Adrenal gland (tissue), 19 donors: ENCODE measurements at places on chromosomes 2 and 18. TPM values are rescaled to one million over a fixed set of nuclear protein-coding genes. Genes with fewer than 3 reads are reported as not detected.
A peak's percentile ranks its signal among the peaks of the same experiment; 100 is the strongest.

The ALLC gene
- 0.72 TPM for total RNA-seq

The PTRHD1 gene
- total RNA-seq, result 61.4 TPM

The CHCHD5 gene
- 51.6 TPM for total RNA-seq

The TMEM198 gene
- total RNA-seq, result 8.2 TPM

The PID1 gene
- total RNA-seq, result 4.5 TPM

DNA sequence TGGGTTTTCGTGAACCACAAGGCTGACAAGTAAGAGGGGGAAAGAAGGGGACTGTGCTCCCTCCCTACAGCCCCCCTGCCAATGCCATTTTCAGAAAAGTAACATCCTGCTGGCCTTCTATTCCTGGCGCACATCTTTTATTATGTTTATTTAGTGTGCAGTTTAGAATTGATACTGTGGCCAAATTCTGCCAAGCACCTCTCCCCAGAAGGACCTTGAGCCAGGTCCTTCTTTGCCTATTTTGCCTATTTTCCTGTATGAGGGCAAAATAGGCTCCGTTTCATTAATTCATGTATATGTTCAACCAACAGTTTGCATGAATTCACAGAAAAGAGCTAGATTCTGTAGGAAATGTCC, 136.0 kb downstream of the MYO3B start:
- DNase-seq, result no peak
- H3K4me3 ChIP-seq, result no peak overlapping the region
- H3K27ac ChIP-seq, result no peak overlapping the region
- H3K4me1 ChIP-seq, result no peaks in the 10 kb centered on the region
- peaks cover 3% of the 10 kb centered on the region for H3K27me3 ChIP-seq

GRCh38 chr2:39225567-39225966, 18.2 kb downstream of the CDKL4 start:
- H3K36me3 ChIP-seq, result no peaks in the 10 kb centered on the region
- H3K27ac ChIP-seq, result no peak overlapping the region
- H3K4me3 ChIP-seq, result no peak overlapping the region
- H3K4me1 ChIP-seq, result peaks cover 4% of the 10 kb centered on the region
- no peaks in the 10 kb centered on the region for H3K27me3 ChIP-seq

GRCh38 chr2:143139835-143140393, 10.7 kb downstream of the ARHGAP15 start:
- no peak for DNase-seq
- no peaks in the 10 kb centered on the region for H3K27me3 ChIP-seq
- no peaks in the 10 kb centered on the region for H3K4me1 ChIP-seq

DNA sequence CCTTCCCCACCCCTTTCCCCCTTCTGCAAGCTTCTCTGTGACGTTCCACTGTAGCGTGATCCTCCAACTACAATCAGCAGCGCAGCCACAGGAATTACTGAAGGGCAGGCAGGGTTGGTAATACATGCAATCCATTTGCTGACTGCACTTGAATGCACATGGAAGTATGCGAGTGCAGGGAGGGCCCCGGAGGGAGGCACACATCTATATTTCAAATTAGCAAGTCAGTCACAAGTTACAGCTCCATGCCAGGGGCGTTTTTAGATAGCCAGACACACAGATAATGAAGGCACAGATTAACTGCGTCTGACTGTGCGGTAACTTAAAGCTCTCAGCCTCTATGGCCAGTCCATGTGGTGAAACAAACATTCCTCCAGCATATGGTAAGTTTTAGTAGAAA, 209.2 kb upstream of the GATA6 start:
- no peak overlapping the region for H3K27ac ChIP-seq
- no peaks in the 10 kb centered on the region for H3K27me3 ChIP-seq
- no peak for DNase-seq

DNA sequence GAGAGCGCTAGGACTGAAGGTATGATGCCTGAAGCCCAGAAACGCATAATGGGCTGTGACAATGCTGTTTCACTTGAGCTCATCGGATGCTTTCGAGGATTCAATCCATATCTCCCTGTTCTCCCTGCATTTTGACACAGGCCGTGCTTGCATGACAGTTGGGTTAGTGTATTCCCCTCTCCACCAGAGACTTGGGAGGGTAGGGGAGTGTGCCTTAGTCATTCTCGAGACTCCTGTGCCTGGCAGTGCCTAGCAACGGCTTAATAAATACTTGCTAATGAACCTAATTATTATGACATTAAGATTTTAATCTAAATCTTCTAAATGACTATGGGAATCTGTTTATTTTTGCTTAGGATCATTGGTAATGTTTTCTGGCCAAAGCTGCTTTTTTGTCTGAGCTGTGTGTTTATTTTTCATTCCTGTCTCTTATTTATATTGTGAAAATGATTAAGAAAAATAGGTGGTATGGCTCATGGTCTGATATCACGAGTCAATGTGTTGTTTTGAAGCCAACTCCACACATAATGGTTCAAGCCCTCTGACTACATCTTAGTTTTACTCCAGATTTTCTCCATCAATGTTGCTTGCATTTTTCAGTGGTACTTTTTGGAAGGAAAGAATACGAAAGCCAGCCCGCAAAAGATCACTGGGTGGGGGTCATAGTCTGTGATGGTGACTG, 61.3 kb downstream of the NEDD4L start:
- H3K4me1 ChIP-seq, result peaks cover 25% of the 10 kb centered on the region
- no peak overlapping the region for H3K4me3 ChIP-seq
- no peaks in the 10 kb centered on the region for H3K27me3 ChIP-seq
- peak overlapping the region; percentile 48 for H3K27ac ChIP-seq
- no peaks in the 10 kb centered on the region for H3K36me3 ChIP-seq

GRCh38 chr18:26356045-26356785, 130.0 kb downstream of the TAF4B start:
- H3K27me3 ChIP-seq, result no peaks in the 10 kb centered on the region
- H3K4me3 ChIP-seq, result no peak overlapping the region
- H3K36me3 ChIP-seq, result no peaks in the 10 kb centered on the region

GRCh38 chr2:146241023-146241422, 1603.8 kb upstream of the ACVR2A start:
- H3K4me1 ChIP-seq, result no peaks in the 10 kb centered on the region

GRCh38 chr2:233828546-233829192, 25.7 kb downstream of the HJURP start:
- H3K4me3 ChIP-seq, result no peak overlapping the region
- no peaks in the 10 kb centered on the region for H3K27me3 ChIP-seq
- H3K4me1 ChIP-seq, result no peaks in the 10 kb centered on the region
- no peak overlapping the region for H3K27ac ChIP-seq

- H3K27me3 ChIP-seq, result no peaks in the 10 kb centered on the region
- no peak for DNase-seq
- no peaks in the 10 kb centered on the region for H3K36me3 ChIP-seq
These were observed 46.3 kb downstream of the COPS8 start for GRCh38 chr2:237131749-237132533.

DNA sequence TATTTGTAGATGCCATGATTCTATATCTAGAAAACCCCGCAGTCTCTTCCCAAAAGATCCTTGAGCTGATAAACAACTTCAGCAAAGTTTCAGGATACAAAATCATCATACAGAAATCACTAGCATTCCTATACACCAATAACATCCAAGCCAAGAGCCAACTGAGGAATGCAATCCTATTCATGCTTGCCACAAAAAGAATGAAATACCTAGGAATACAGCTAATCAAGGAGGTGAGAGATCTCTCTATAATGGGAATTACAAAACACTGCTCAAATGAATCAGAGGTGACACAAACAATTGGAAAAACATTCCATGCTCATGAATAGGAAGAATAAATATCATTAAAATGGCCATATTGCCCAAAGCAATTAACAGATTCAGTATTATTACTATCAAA, 551.4 kb upstream of the SLC39A10 start:
- H3K4me3 ChIP-seq, result no peak overlapping the region
- H3K36me3 ChIP-seq, result no peaks in the 10 kb centered on the region

- no peaks in the 10 kb centered on the region for H3K27me3 ChIP-seq
- no peaks in the 10 kb centered on the region for H3K36me3 ChIP-seq
- H3K27ac ChIP-seq, result no peak overlapping the region
- H3K4me1 ChIP-seq, result no peaks in the 10 kb centered on the region
- no peak for DNase-seq
These were observed 2.0 kb downstream of the TCF4 start for GRCh38 chr18:55585920-55586561.

- H3K27ac ChIP-seq, result no peak overlapping the region
- H3K27me3 ChIP-seq, result no peaks in the 10 kb centered on the region
- no peak for DNase-seq
- H3K4me1 ChIP-seq, result no peaks in the 10 kb centered on the region
- H3K4me3 ChIP-seq, result no peak overlapping the region
These were observed 110.8 kb downstream of the DDX1 start for GRCh38 chr2:15702452-15702851.

- no peaks in the 10 kb centered on the region for H3K27me3 ChIP-seq
- no peak overlapping the region for H3K27ac ChIP-seq
- peaks cover 42% of the 10 kb centered on the region for H3K4me1 ChIP-seq
- H3K4me3 ChIP-seq, result no peak overlapping the region
- no peak for DNase-seq
These were observed 51.2 kb downstream of the NEDD4L start for GRCh38 chr18:58095222-58095621.

GRCh38 chr2:11746807-11747459, 501 bp downstream of the LPIN1 start:
- DNase-seq, result no peak
- peak overlapping the region; percentile 94 for H3K4me3 ChIP-seq
- H3K27me3 ChIP-seq, result no peaks in the 10 kb centered on the region
- H3K36me3 ChIP-seq, result no peaks in the 10 kb centered on the region
- no peak overlapping the region for H3K27ac ChIP-seq

DNA sequence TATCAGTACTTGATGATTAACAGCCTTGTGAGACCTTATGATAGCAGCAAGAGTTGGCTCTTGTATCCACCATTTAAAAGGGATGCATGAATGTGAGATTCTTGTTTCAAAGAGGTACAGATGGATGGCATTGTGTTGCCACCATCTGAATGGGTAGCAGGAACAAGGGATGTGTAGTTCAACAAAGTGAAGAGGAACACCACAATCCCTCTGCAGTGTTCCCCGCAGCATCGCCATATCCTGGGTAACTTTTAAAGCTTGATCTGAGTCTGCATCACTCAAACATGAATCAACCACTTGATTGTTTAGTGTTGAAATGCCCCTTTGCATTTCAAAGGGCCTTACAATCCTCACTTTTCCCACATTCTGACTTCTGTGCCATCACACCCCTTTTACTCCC, 106.7 kb downstream of the SS18 start:
- H3K4me3 ChIP-seq, result no peak overlapping the region
- H3K4me1 ChIP-seq, result no peaks in the 10 kb centered on the region
- H3K27me3 ChIP-seq, result no peaks in the 10 kb centered on the region
- DNase-seq, result no peak

DNA sequence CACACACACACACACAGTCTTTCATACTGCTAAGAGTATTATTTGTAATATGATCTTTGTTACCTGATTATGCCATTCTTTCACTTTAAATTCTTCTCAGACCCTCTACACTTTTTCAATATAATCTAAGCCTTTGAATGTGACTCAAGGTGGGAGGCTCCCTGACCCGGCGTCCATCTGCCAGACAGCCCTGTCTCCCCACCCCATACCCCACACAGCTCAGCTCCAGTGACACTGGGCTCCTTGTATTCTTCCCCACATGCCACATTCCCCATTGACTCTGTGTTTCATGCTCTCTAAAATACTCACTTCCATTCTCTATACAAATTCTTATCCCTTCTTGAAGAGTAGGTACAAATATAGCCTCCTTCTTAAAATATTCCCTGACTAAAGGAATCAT, 442.2 kb downstream of the TGIF1 start:
- H3K27ac ChIP-seq, result no peak overlapping the region
- H3K4me1 ChIP-seq, result peaks cover 3% of the 10 kb centered on the region
- H3K36me3 ChIP-seq, result no peaks in the 10 kb centered on the region
- DNase-seq, result no peak
- no peak overlapping the region for H3K4me3 ChIP-seq
- no peaks in the 10 kb centered on the region for H3K27me3 ChIP-seq

GRCh38 chr18:45871431-45872084, 46.1 kb downstream of the SIGLEC15 start:
- no peak overlapping the region for H3K4me3 ChIP-seq
- H3K27ac ChIP-seq, result no peak overlapping the region
- DNase-seq, result no peak
- no peaks in the 10 kb centered on the region for H3K27me3 ChIP-seq

GRCh38 chr2:44974064-44974715, 32.7 kb downstream of the SIX3 start:
- no peak overlapping the region for H3K27ac ChIP-seq
- H3K27me3 ChIP-seq, result peaks cover 30% of the 10 kb centered on the region
- no peak overlapping the region for H3K4me3 ChIP-seq
- no peaks in the 10 kb centered on the region for H3K4me1 ChIP-seq
- no peak for DNase-seq

DNA sequence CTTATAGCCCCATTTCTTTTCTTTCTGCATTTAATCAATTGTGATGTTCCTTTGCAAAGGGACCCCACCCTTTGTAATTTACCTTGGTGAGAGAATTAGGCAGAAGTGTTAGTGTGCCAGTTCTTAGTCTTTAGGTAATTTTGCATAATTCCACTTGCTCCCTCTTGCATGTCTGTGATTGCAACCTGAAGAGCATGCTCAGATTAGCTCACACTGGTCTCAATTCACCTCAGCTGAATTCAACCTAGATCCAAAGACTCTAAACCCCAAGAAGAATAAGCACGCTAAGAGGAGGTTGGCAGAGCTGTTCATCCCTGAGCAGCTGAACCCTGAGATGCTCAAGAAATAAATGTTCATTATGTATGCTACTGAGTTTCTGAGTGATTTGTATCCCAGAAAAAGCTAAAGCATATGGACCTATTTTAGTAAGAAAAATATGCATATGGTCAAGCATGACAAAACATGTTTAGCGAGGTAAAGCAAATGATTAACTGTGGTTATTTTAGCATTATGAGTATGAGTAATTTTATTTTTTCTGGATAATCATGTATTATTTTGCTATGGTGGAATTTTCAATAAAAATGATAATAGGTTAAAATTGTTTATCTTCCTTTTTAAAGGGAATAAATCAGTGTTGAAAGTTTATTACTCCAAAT, 299.2 kb upstream of the ZSWIM2 start:
- no peak for DNase-seq
- no peak overlapping the region for H3K4me3 ChIP-seq
- H3K27ac ChIP-seq, result no peak overlapping the region
- no peaks in the 10 kb centered on the region for H3K27me3 ChIP-seq

DNA sequence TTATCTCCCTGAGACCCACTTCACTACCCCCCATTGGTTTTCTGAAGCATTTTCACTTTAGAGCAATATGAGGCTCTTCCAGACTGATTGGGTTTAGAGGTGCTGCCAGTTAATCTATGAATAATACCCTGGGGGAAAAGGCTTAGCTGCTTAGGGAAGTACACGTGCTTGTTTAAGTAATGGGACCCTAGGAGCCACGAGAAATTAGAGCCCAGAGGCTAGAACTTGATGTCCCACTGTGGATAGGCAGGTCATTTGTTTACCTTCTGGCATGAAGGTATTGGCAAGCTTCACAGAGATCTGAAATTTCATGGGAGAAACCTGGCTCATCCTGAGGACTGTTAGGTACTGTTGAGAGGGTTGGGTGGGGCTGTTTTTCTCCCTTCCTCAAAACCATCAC, 59.7 kb downstream of the CLIP4 start:
- no peaks in the 10 kb centered on the region for H3K4me1 ChIP-seq
- no peak for DNase-seq
- no peaks in the 10 kb centered on the region for H3K36me3 ChIP-seq
- H3K4me3 ChIP-seq, result no peak overlapping the region
